ENCODE measurements at places on chromosomes 2 and 18.

GRCh38 chr2:236675051-236675450 is 105.4 kb downstream of the ACKR3 start:
- no peak for DNase-seq

DNA sequence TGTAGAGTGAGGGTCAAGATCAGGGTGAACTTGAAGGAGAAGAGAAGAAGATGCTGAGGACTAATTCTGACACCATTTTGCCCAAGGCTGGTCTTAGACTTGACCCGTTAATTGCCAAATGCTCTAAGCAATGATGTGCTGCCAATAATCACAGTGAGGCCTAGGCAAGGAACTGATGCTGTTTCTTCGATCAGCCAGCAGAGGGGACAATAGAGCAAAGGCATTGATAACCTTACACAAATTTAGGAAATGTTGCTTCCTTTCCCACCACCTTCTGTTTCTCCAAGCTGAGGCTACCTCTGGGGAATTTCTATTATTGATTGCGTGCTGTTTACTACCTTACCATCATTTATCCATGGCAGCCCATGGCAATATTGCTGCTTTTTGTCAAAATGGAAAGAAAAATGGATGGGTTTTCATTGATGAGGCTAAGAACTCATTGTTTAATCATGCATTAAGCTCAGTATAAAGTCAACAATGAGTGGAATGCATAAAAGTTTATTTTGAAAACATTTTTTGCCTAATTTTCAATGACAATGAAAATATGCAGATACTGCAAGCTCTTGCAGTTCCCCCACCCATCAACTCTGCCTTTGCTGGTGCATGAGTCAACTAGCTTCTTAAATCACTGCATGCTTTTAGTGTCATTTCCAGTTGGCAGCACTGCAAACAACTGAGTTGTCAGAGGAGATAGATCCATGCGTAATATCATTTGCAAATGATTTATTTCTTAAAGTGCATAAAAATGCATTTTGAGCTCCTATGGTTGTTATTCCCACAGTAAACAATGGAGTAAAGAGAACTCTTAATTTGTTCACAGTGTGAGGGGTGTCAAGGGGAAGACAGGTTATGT is 116.4 kb upstream of the NYAP2 start:
- no peak for DNase-seq

GRCh38 chr2:79585701-79586433 is 73.0 kb downstream of the CTNNA2 start:
- no peak for DNase-seq

GRCh38 chr2:65380255-65380654 is 52.1 kb downstream of the SPRED2 start:
- no peak for DNase-seq

GRCh38 chr2:118903551-118904479 is 38.2 kb upstream of the MARCO start:
- DNase-seq = no peak

- no peak for DNase-seq
These were observed 408.7 kb upstream of the TCF4 start for GRCh38 chr18:55996717-55997116.
